Activated T-helper 1 cell treated with anti-CD3 and anti-CD28 coated beads, Interleukin-2, amount 50 U/mL, for 16 hours (primary cell): ENCODE measurements at places on chromosomes 4 and X.

DNA sequence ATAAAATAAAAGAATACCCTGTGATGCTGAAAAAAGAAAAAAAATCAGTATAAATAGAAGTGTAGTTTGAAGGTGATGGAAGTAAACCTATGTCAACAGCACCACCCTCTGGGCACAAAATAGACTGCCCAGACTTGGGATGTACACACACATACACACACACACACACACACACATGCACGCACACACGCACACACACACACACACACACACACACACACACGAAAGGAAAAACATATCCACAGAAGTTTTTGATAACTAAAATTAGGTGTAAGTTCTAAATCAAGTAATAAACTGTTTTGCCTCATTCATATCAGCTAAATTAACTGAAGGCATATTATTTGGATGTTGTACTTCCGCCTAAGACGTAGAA lies 40.5 kb downstream of the ANXA5 start:
- no peak for DNase-seq

- no peak for DNase-seq
These were observed 707.8 kb upstream of the AMOT start for GRCh38 chrX:113548308-113549015.

DNA sequence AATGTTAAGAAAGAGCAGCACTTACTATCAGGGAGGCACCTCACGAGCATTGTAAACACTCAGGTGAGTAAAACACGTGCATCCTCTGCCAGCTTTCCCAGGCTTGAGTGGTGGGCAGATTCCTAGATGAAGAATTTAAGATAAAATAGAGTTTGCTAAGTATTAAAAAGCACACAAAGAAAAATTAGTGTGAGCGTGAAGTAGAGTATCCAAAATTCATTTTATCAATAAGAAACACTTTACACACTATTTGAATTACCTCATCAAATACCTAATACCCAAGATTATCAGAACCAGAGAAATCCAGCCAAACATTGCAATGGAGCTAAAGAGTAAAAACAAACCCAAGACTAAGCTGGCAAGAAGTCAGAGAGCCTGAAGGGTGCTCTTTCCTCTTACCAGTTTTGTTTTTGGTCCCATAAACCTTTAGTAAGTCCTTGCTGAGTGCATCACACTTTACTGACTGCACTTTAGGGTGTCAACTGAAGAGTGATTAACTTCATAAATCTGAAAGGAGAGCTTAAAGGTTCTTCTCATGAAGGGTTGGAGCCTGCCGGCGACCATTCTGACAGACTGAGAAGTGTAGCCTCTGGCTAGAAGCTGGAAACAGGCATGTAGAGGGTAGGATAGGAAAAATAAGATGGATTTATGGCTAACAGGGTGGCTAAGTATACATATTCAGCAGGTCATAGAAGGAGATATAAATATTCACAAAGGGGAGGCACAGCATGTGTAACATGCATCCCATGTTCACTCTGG lies 151.1 kb downstream of the SLC7A11 start:
- DNase-seq, result no peak

DNA sequence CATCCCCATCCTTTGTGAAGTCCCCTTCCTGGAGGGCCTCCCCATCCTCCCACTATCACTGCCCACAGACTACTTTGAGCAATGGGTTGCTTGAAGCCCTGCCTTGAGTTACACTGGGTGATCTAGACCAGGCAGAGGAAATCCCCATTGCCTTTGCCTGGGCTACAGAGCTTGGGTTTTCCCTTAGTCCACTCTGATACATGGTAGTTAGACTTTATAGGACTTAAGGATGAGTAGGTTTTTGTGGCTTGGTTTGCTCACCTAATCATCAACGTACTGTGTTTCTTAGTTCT lies 56.6 kb downstream of the TMEM131L start:
- DNase-seq, result peak; percentile 28

GRCh38 chr4:26297219-26297618 lies 23.6 kb upstream of the RBPJ start:
- no peak for DNase-seq

- DNase-seq, result no peak
These were observed 98.3 kb upstream of the EOLA2 start for GRCh38 chrX:150036641-150037040.

GRCh38 chr4:133320576-133321170 lies 171.6 kb downstream of the PCDH10 start:
- DNase-seq, result no peak

- DNase-seq, result no peak
These were observed 211.6 kb upstream of the DKK2 start for GRCh38 chr4:107247738-107248137.

GRCh38 chr4:102076622-102077021 lies 268.7 kb downstream of the SLC39A8 start:
- no peak for DNase-seq

GRCh38 chr4:7470522-7471128 lies 35.9 kb upstream of the PSAPL1 start:
- DNase-seq, result no peak

DNA sequence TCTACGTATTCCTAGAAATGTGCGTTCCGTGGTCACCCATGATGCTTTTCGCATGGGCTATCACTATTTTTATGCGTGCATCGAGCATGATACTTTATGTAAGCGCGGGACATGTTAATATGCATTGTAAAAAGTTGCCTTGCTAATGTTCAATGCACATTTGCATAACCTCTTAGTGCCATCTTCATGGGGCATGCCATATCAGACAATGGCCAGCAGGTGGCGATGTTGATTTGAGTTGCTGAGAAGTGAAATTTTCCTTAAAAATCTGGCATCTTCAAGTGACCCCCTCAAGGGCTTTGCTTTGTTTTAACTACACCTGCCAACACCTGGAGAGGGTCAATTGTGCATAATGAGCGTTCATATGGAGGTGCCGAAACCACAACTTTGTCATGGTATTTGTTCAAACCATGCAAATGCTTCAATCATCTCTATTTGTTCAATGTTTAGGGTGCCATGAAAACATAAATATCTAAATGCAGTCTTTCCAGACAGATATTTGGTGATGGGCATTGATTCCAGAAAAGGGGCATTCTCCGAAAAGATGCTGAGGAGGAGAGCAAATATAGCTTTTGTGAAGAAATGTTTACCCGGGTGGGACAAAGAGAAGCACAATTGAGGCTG lies 833.9 kb upstream of the PRKX start:
- DNase-seq, result no peak

GRCh38 chrX:44152852-44153251 lies 179.7 kb upstream of the NDP start:
- no peak for DNase-seq
